ENCODE measurements at places on chromosomes 2 and 18. TPM values are rescaled to one million over a fixed set of nuclear protein-coding genes. Genes with fewer than 3 reads are reported as not detected.

The SLC4A5 gene
- 2.3 TPM for polyA plus RNA-seq

The CNDP1 gene
- polyA plus RNA-seq: 0.12 TPM

The DNER gene
- 0.73 TPM for polyA plus RNA-seq

The ALS2 gene
- polyA plus RNA-seq: 7.8 TPM

The C2orf72 gene
- not detected for polyA plus RNA-seq

The FEV gene
- not detected for polyA plus RNA-seq

DNA sequence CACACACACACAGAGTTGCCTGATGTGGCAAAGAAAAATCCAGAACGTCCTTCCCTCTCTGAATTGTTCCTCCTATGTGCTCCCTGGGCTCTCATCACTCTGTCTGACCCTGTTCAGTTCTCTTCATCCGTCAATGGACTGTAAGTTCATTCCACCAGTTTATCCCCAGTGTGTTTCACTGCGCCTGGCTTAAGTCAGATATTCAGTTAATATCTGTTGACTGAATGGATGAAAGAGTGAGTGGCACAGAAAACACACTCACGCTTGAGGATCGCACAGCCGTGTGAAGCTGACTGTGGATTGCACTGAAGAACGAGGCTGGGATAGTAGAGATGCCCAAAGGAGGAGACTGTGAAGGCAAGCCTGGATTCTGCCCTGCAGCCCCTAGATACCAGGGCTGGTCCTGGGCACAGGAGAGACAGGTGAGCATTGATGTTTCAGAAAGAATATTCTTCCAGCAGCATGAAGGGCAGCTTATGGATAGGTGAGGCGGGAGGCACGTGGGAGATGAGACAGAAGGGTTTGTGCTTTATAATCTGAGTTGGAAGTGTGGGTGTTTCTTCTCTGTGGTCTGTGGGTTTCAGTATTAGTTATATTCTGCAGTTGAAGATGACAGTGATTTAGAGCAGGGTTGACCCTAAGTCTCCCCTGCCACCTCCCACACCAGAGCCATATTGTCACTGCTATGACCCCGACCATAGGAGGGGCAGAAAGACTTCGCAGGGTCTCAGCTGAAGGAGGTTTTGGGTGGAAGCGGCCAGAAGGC, 129.9 kb downstream of the SOCS6 start:
- DNase-seq: no peak

DNA sequence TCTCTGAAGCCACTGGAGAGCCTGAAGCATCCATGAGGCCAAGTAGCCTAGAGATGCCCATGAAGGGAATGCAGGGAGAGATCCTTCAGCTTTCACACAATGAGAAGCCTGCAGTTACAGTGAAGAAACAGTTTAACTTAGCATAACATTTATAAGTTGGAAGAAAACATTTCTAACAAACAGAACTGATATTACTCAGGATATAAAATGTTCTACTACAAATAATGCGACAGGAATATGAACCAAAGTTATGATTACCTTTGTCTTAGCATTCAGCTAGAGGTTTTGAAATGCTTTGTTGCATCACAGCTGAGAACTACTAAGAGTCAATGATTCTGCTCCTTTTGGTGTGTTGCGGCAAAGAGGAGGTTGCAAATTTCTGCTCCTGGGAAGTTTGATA, 6.9 kb upstream of the KYNU start:
- DNase-seq: no peak

DNA sequence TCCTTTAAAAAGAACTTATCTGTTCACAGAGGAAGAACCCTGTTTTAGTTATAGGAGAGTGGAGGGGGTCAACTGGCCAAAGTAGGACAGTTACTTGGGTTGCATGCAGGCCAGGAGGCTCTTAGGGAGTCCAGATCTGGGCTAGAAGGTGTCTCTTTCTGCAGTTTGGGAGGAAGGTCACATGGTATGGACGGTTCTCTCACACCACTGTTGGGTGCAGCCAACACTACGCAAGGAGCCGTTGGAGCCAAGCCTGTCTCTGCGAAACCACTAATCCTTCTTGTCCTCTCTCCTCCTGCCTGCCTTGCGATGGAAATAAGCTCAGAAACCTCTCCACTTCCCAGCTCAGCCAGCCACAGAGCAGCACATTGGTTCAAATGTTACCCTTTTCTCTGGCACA, 105.9 kb upstream of the TGFA start:
- DNase-seq: no peak

DNA sequence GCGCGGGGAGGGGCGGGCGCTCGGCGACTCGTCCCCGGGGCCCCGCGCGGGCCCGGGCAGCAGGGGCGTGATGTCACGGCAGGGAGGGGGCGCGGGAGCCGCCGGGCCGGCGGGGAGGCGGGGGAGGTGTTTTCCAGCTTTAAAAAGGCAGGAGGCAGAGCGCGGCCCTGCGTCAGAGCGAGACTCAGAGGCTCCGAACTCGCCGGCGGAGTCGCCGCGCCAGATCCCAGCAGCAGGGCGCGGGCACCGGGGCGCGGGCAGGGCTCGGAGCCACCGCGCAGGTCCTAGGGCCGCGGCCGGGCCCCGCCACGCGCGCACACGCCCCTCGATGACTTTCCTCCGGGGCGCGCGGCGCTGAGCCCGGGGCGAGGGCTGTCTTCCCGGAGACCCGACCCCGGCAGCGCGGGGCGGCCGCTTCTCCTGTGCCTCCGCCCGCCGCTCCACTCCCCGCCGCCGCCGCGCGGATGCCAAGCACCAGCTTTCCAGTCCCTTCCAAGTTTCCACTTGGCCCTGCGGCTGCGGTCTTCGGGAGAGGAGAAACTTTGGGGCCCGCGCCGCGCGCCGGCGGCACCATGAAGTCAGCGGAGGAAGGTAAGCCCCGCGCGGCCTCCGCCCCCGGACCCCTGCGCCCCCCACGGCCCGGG, at the start of gene NFATC1:
Gene NFATC1, plus strand, starts transcription at position 170 of the 644 bp plus-strand sequence. Its CDS starts 295 bp downstream, at position 465.
- peak; percentile 89 for DNase-seq

- no peak for DNase-seq
Observed at GRCh38 chr2:40955635-40956034, 503.7 kb upstream of the SLC8A1 start.

DNA sequence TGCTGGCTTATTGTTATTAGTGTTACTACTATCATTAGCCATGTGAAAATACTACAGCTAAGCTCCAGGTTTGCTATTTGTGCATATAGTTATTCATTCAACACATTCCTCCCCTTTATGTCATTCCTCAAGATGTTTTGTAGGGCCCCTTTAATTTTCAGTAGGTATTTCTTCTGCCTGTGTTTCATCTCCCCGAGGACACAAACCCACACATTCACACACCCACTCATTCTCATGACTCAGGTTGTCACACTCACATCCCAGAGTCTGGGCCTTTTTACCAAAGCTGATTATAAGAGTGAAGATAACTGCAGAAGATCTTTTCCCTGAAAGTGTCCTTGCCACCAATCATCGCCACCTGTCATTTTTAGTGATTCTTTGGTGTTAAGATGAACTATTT, 68.6 kb upstream of the SPOPL start:
- DNase-seq: no peak

GRCh38 chr2:60492548-60492947, 60.9 kb downstream of the BCL11A start:
- no peak for DNase-seq

- no peak for DNase-seq
Observed at GRCh38 chr2:233598952-233599351, 18.5 kb upstream of the UGT1A8 start.

GRCh38 chr2:62408241-62408677, 97.7 kb downstream of the TMEM17 start:
- DNase-seq: no peak

DNA sequence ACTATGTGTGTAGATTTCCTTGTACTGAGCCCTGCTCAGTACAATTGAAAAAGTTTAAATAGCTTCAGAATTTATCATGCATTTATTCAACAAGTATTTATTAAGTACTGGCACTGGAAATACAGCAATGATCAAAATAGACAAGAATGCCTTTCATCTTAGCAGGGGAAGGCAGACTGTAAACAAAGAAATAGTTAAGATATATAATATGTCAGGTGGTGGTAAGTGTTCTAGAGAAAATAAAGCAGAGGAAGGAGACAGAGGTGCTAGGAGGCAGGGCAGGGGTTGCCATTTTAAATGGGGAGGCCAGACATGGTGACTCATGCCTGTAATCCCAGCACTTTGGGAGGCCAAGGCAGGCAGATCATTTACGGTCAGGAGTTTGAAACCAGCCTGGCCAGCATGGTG, 13.6 kb upstream of the LIPG start:
- no peak for DNase-seq

DNA sequence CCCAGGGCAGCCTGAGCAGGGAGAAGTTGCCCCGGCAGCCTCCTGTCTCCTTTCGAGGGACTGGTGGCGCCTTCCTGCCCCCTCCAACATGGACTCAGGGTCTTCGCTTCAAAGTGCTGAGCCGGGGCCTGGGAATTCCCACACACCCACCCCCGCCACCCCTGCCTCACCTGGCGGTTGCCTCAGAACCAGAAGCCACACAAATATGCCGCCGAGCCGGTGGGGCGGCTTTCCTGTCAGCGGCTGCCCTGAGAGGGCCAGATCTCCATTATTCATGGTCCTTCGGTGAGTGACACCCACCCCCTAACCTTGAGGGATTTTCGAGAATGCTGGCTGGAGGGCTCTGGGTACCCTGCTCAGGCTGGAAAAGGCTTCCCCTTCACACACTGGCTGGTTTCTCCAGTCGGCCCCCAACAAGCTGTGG, 71.7 kb downstream of the SMAD7 start:
- DNase-seq: no peak

DNA sequence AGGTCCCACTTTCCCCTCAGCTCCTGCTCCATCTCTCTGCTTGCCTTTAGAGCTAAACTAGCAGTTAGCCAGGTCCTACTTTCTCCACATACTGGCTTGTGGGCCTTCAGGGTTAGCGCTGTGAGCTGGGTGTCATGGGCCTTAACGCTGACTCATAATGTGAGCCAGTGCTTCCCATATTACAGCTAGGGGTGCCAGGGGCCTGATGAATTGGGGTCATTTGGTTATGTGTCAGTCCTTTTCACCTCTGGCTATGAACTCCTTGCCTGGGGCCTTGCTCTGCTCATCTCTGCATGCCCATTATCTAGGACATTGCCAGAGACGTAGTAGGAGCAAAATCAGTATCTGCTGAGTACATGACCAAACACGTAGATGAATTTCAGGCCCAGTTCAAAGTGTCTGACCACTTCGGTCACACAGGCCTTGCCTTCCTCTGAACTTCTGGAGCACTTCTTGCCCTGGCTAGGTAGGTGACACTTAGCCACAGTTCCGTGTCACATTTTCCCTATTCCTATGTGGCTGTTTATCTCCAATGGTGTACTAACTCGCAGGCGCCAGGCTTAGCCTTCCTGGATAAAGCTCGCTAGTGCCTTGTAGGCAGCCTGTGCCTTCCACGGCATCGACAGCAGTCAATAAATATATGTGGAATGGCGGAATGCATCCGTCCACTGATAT, 103.2 kb upstream of the SIX3 start:
- no peak for DNase-seq
